HTR-8/SVneo (cell line): ENCODE measurements at places on chromosomes 6 and 20.

DNA sequence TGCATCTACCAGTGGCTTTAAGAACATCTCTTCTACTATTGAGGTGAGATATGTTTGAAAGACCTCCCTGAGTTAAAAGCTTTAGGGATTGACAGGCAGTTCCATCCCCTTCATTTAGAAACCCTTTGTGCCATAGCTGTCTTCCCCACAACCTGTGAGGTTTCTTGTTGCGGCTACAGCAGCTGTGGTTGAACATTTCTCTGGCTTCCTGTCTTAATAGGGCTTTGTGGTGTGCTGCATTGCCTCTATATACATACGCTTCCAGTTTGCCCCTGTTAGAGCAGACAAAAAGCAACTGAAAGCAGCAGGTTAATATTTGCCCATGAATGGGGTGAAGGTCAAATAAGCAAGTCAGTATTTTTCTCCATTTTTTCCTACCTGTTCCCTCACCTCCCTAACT, 210.2 kb downstream of the TMEM200A start:
- no peak for DNase-seq

GRCh38 chr20:34956041-34956458, 382 bp downstream of the MYH7B start:
- DNase-seq = no peak

DNA sequence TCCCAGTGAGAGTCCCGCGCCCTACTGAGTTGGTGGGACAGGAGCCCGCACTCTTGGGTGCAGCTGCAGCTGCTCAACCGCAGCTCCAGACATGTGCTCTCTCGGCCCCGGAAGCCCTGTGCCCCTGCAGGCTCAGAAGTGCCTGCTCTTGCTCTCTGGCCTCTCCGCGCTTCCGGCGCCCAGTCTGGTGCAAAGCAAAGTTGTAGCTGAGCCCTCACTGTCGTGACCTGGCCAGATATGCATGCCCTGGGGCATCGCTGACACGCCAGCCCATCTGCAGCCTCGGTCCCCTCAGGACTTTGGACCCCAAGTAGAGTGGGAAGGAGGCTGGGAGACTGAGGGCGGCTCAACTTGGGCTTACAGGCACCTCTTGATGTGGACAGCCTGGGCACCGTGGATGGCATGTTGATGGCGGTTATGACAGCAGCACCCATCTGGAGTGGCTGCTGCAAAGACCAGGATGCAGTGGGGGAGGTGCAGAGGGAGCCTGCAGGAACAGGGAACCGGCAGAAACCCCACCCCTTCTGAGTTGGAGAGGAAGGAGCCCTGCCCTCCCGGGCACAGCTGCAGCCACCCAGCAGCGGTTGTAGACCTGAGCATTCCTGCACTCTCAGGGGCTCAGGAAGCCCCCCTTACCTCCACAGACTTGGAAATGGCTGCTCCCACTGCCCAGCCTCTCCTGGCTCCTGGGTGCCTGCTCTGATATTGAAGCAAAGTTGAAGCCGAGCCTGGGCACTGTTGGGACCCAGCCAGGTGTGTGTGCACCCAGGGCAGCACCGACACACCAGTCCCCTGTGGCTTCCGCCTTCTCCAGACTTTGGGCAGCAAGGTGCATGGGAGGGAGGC, 462.6 kb downstream of the TBC1D32 start:
- DNase-seq = no peak

DNA sequence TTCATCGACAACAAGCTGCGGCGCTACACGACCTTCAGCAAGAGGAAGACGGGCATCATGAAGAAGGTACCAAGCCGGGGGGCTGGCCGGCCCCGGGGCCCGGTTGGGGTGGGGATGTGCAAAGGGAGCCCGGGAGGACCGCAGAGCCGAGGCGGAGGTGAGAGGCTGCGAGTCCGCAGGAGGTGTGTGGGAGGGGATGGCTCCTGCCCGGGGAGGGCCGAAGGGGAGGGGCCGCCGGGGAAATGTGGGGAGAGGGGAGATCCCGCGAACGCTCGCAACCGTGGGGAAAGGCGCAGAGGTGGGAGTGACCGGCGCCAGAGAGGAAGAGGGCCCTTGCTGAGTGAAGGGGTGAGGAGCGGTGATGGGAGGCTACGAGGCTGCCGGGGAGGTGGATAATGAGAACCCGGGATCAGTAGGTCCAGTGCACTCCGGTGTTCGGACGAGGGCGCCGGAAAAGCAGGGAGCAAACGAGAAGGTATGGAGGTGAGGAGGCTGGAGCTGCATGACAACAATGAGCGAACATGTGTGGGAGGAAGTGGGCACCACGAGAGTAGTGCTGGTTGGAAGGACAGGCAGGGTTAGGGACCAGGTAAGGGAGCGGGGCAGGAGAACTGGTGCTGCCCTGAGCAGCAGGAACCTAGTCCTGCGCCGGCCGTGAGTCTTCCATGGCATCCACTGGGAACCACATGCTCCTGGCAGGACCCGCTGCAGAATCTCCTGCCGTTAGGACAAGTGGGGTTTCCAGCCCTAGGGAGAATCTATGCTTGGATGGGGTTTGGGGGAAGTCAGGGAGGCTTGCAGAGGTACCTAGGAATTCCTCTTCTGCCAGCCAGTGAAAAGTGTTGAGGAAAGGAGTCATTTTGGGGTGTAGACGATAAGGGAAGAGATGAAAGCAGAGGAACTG, 1.3 kb downstream of the SRF start:
- peak; percentile 24 for DNase-seq

DNA sequence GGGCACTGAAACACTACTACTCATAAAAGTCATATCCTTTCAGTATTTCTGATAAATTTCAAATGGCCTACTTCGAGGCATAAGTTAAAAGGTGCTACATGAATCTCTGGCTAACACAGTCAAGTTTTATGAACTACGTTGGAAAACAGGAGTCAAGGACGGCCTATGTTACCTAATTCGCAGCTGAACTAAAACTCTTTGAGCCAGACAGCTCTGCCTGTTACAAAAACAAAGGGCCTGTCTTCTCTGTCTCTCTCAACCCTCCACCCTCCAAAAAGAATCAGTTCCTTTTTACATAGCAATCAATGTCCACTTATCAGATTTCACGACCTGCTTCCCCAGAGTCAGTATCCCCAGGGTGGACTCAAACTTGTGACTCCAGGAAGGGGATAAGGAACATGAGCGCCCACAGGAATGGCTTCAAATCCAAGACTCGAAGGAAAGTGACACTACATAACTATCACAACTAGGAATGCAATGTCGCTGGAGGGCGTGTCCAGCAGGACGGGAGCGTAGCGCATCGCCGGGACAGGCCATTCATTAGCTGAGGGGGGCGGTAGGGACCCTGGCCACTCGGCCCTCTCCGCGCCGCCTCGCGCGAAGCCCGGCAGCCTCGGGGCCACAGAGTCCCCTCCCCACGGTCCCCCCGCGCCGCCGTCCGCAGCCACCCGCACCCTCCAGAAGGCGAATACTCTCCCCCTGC, 591 bp downstream of the IBTK start:
- peak; percentile 54 for DNase-seq

GRCh38 chr20:3749689-3750531, 17.4 kb downstream of the HSPA12B start:
- no peak for DNase-seq

- DNase-seq = no peak
These were observed 551.0 kb downstream of the HAO1 start for GRCh38 chr20:7389216-7389615.

DNA sequence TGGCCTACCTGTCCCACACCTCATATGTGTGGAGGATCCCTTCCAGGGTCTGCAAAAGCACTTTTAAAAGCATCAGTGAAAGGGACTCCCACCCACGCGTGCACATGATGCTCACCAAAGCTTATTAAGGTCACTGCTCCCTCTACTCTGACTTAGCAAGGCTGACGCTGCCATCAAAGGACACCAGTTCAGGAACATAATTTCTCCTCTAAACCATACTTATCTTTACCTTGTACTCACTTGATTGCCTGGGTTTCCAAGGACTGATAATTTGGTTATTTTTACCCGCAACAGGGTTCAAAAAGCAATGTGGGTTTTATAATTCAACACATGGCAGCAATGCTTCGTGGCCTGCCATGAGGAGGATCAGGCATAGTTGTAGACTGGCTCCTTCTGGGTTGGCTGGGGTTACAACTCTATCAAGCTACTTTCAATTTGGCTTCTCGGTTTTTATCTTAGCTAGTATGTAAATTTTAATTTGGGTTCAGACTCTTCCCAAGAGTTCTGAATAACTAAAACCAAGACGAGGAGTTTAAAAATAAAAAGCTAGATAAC, 52.2 kb upstream of the EMILIN3 start:
- DNase-seq = no peak

- DNase-seq = no peak
These were observed 181.1 kb upstream of the SUPT3H start for GRCh38 chr6:45558858-45559257.

DNA sequence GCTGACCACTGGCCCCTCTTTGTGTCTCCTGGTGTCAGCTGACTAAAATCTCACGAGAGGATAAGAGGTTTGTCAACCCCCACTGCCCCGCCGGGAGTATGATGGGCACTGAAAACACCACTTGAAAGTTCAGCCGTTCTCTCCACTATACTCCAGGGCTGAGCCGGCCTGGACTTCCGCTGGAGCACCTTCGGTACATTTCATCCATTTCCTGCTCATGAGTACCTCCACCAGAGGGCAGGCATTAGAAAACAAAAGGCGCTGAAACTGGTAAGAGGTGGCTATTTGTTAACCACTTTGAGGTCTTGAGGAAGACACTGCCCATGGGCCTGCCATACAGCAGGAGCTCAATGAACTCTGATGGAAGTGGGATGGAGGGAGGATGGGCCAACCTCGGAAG, 17.9 kb upstream of the ANKRD60 start:
- DNase-seq = peak; percentile 64

- DNase-seq = no peak
These were observed 380.0 kb upstream of the GJE1 start for GRCh38 chr6:141752677-141753076.
